ENCODE measurements at places on chromosomes 11 and 22.

GRCh38 chr11:94762208-94762607 lies 5.9 kb upstream of the AMOTL1 start:
- peak; percentile 43 for DNase-seq

DNA sequence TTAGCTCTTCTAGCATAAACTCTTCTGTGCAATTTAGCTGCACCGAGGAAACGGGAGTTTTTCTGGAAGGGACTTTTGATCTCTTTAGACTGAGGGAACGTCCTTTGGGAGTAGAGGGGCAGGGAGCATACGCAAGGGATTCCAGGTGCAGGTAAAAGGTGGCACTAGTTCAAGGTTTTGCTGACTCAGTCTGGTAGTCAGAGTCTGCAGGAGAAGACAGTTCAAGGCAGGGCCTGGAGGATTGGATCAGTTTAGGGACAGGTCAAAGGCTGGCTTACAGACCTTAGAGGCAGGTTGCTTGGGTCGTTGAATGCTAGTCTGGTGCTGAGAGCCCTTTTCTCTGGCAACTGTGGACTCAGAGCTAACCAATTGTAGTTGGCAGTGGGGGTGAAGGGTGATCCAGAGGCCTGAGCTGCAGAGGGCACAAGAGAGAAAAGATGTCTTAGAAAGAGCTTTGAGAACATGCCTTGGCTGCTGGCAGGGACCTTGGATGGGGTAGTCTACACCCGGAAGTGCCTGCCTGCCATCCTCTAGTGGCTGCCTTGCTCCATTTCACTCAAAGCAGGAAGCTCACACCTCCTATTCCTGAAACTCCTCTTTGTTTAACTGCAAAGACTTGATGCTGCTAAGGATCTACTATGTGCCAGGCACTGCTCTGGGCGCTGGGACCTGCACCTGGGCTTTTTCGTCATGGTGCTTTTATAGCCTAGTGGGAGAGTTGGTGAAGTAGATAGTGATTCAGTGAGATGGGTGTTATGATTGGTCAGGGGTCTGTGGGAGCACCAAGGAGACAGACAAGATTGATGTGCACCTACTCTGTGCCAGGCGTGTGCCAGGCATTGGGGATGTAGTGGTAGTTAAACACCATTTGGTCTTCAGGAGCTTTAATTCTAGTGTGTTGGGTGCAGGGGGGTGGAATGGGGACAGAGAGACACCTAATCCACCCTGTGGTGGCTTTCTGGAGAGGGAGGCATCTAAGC lies 17.1 kb downstream of the MIAT start:
- no peak for DNase-seq

- no peak for DNase-seq
Observed at GRCh38 chr11:13669544-13670488, 1.3 kb downstream of the FAR1 start.

GRCh38 chr11:61254403-61255025 lies 13.5 kb downstream of the PGA5 start:
- DNase-seq, result peak; percentile 87

- peak; percentile 14 for DNase-seq
Observed at GRCh38 chr22:31046539-31047226, 34.4 kb upstream of the SMTN start.

DNA sequence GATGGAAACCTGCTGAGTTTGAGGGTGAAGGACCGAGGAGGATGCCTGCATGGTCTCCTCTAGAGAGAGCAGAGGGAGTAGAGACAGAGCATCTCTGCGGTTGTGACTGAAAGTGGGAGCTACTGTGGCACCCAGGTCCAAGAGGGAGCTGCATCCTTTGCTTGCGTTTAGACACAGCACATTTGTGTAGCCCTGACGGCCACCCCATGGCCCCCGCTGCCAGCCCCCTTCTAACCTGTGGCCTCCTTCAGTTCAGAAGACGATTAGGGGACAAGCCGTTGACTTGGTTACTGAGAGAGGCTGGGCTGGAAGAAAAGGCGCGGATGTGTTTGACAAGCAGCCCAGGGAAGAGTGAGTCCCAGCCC lies 690.9 kb downstream of the BRD1 start:
- no peak for DNase-seq

Data from GM23338 (cell line).